Left lung (tissue), 14 donors: ENCODE measurements at places on chromosomes 11 and 22.

- DNase-seq: no peak
These were observed 2.7 kb downstream of the AHNAK start for GRCh38 chr11:62543680-62544444.

DNA sequence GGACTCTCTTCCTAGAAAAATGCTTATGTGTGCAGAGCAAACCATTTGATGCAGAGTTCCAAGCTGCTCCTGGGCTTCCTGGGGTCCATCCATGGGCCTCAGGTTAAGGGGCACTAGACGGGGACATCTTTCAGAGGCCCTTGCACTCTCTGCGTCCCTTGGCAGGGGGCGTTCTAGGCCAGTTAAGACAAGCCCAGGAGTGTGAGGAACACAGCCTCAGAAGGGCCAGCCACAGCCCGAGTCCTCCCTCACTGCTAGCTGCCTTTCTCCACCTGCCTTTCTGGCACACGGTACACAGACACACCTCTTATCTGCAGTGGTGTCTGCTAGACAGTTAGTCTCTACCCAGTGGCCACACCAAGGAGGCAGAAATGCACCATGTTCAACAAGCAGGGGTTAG is 18.0 kb upstream of the BID start:
- no peak for DNase-seq

GRCh38 chr11:134142536-134142935 is 73.7 kb downstream of the JAM3 start:
- no peak for DNase-seq

- DNase-seq: no peak
These were observed 157.4 kb downstream of the DSCAML1 start for GRCh38 chr11:117639601-117640000.

DNA sequence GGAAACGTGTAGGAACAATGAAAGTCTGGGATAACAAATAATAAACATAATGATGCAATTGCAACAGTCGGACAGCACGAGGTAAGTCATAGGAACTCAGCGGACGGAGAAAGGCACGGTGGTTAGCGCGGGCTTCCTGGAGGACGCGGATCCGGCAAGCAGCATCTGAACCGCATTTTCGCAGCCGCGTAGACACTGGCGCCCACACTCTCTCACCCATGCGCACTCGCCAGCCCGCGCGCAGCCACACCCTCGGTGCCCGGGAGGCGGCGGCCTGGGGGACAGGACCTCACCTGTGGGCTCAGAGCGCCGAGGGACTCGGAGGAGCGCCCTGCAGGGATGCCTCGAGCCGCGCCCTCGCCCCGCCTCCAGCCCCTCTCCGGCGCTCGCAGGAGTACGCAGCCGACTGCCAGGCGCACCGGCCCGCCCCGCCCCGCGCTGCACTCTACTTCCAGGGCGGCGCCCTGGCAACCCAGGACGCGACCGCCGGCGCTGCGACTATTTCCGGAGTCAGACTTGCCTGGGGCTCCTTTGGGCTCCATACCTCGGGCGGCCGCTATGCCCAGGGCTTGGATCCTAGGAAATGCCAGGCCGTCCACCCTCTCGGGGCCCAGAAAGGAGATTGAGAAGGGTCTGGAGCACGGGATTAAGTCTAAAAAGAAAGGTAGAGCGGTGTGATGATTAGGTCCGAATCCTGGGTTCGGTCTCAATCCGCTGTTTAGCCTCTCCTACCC is at the start of gene TTLL1:
TTLL1 (minus strand) TSS at position 408 of the 734 bp plus-strand sequence. CDS start 13,805 bp downstream, outside the sequence.
- DNase-seq: peak; percentile 78

- DNase-seq: no peak
These were observed 110.3 kb downstream of the LRRC32 start for GRCh38 chr11:76560219-76560618.

DNA sequence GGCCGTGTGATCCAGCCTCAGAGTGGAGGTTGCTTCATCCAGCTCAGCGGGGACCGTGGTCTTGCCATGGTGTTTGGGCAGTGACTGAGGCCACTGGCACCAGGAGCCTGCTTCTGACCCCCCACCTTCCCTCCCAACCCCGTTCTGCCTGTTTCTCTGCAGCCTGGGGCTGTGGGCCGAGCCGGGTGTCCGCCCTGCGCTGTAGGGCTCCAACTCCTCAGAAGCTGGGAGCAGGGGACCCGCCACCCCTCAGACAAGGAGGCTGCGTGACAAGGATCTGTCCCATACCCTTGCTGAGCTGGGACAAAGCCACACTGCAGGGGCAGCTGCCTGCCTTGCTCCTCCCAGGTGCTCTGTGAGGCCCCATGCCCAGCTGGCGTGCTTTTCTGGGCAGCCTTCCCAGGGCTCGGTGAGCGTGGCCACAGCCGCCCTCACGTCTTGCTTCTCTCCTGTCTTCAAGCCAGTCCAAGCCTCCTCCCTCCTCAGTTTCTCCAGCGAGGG is 11.7 kb upstream of the ARFGAP3 start:
- no peak for DNase-seq

DNA sequence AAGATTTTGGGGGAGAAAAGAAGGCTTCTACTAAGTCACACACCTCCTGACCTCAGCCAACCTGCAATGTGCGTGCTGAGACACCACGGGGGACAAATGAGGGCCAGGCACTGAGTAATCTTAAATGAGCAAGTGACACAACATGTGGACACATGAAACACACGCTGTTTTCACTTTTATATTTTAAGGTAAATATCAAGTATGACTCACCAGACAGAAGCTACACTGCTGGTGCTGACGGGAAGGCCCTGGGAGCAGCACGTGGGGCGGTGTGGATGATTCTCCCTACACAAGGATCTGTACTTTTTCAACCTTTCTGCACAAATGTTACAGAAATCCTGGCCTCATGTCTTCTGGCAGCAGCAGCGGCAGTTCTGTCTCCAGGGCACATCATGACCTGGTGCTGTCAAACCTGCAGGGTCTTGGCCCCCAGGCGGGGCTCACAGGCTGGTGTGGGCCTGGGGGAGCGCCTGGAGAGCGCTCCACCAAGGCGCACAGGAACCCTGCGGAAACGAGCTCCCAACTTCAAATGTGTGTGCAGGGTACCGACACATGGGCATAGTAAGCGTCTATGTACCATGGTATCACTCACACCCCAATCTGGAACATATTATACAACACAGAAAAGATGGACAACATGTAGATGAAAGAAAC is 61.7 kb downstream of the DGCR2 start:
- DNase-seq: no peak

- no peak for DNase-seq
These were observed 674.1 kb downstream of the OPCML start for GRCh38 chr11:132858223-132858622.

- no peak for DNase-seq
These were observed 52.1 kb downstream of the NTM start for GRCh38 chr11:131422496-131422895.

GRCh38 chr11:16596231-16596630 is 142.2 kb upstream of the C11orf58 start:
- DNase-seq: no peak

DNA sequence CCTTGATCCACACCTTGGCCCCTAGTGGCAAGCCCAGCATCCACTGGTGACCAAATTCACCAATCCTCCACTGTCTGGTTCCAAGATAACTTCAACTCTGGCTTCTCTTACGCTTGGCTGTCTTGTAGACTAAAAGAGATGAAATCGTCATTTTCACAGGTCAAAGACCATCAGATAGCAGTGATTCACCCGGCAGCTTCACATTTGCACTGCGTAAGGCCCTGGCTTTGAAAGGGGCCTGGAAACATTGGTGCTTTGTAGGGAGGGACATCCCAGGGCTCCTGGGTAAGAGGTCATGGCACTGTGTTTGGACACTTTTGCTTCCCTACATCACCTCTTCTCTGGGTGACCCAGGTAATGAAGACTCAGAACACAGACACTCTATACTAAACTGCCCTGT is 30.1 kb upstream of the FADD start:
- no peak for DNase-seq

DNA sequence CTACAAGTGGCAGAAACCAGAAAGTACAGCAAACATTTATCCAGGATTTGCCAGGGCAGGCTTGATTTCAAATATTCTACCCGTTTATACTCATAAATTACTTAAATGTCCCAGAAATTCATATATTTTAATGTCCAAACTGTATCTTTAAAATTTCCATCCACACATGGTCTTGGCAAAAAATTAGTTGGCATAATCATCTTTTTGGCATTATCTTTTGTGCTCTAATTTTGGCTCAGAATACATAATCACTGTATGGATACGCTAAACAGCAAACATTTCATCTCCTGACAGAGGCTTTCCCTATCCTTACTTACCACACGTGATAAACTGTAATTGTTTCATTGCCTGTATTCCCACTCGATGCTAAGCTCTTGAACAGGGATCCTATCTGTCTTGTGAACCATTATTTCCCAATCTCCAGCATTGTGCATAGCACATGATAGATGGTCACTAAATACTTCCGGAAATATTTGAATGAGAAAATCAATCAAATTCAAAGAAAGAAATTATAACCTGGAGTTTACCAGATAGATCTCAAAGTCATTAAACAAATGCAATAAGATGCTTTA is 64.2 kb downstream of the CADM1 start:
- DNase-seq: no peak

DNA sequence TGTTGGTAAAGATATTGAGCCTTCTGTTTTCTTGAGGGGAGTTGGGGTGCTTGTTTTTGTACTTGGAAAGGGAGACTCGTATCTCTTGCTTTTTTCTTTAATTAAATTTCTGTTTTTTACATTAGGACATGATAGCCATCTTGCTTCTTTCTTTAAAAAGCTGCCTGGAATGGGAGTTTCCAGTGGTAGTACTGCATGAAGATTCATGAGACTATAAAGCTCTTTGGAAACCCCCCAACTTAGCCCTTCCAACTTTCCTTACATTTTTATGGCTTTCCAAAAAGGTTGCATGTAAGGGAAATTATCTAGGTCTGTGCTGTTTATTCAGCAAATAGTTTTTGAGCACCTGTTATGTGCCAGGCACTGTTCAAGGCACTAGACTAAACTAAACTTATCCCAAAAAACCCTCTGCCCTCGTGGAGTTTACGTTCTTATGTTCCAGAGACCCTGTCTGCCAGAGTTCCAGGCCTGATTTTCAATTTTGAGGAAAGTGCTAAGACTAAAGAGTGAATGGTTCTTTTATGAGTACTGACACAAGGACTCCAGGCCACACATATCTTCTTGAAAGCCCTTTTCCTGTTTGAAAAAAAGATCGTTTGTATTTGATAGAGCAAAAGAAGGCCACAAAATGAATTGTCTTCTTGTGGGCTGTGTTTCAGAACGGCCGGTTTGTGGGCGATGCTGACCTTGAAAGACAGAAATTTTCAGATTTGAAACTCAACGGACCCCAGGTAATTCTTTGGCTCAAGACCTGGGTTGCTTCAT is 31.9 kb downstream of the CTNND1 start:
- DNase-seq: no peak

DNA sequence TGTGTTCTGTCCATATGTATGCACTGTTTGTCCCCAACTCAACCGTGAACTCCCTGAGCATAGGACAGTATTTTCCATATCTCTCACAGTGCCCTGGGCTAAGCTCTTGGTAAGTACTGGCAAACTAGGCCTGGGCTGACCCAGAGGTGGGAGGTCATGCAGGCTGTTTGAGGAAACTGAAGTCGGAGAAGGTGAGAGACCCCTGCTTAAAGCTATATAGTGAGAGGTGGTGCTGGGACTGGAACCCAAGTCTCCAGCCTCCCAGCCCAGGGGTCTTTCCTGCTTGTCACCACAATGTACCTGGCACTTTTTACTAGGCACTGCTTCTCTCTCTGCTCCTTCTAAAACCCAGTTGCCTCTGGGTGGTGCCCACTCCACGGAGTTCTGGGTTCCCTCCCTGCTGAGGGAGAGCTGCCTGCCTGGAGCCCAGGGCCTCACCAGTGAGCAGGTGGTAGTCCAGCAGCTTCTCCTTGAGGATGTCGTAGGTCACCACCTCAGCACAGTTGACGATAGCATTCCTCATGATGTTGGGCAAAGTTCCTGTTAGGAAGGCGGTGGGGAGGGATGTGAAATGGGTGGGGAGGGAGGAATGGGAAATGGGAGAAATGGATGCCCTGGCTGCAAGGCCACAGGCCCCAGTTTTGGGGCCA is 4.7 kb downstream of the UCP3 start:
- no peak for DNase-seq

GRCh38 chr11:32586576-32587190 is 3.1 kb downstream of the EIF3M start:
- no peak for DNase-seq

- DNase-seq: no peak
These were observed 236.1 kb downstream of the KCNA4 start for GRCh38 chr11:29780756-29781155.

DNA sequence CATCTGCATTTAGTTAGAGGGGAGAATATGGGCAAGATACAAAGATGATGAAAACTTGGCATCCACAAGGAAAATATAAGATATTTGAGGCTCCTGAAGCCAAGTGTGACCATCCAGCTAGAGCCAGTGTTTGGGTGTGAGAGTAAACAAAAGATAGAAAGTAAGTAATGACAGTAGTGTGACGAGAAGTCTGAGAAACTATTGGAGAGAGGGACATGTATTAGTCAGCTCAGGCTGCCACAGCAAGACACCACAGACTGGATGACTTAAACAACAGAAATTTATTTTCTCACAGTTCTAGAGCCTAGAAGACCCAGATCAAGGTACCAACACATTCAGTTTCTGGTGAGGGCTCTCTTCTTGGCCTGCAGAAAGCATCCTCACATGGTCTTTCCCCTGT is 6.4 kb upstream of the CCKBR start:
- no peak for DNase-seq

GRCh38 chr11:9253086-9253485 is 12.1 kb downstream of the DENND5A start:
- DNase-seq: no peak

GRCh38 chr11:110762590-110762989 is 50.4 kb upstream of the ARHGAP20 start:
- DNase-seq: no peak

DNA sequence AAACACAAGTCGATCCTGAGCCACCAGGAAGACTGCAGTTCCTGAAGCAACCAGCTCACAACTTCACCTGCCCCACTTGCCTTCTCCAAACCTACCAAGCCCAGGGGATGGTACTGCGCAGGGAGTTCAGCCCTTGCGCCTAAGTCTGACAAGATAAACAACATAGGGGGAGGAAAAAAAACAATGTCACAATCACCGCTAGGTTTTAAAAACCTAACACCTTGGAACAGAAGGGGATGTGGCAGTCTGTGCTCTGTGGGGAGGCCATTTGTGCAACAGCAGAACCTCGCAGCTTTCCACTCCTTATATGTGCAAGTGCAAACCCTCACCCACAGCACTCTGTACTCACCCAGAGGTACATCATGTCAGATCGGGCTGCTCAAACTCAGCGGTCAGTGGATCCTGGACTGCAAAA is 134.2 kb downstream of the RBFOX2 start:
- DNase-seq: no peak

DNA sequence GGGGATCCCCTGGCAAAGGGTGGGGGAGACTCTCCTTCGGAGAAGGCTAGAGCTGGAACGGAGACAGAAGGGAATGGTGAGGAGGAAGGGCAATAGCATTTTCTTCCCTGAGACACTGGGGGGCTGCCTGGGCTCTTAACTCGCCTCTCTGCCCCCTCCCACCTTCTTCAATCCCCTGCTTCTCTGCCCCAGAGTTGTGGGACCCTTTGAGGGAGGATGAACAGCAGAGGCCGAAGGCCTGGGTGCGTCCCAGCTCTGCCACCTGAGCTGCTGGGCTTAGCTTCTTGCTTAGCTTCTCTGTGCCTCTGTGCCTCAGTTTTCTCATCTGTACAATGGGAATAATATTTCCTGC is 72.4 kb downstream of the RTL6 start:
- no peak for DNase-seq

- no peak for DNase-seq
These were observed 171.5 kb downstream of the SBF2 start for GRCh38 chr11:10122326-10123197.

- no peak for DNase-seq
These were observed 83.2 kb upstream of the EED start for GRCh38 chr11:86161336-86161735.

- DNase-seq: no peak
These were observed 657.5 kb downstream of the FAM181B start for GRCh38 chr11:82076126-82076525.
